Stimulated activated CD4-positive, alpha-beta T cell treated with anti-CD3 and anti-CD28 coated beads, Interleukin-2, amount 100 ng/mL, for 4 hours (primary cell): ENCODE measurements at places on chromosomes 6 and 20.
A peak's percentile ranks its signal among the peaks of the same experiment; 100 is the strongest.

GRCh38 chr6:87274660-87275274, 47.6 kb upstream of the SMIM8 start:
- no peak for DNase-seq

DNA sequence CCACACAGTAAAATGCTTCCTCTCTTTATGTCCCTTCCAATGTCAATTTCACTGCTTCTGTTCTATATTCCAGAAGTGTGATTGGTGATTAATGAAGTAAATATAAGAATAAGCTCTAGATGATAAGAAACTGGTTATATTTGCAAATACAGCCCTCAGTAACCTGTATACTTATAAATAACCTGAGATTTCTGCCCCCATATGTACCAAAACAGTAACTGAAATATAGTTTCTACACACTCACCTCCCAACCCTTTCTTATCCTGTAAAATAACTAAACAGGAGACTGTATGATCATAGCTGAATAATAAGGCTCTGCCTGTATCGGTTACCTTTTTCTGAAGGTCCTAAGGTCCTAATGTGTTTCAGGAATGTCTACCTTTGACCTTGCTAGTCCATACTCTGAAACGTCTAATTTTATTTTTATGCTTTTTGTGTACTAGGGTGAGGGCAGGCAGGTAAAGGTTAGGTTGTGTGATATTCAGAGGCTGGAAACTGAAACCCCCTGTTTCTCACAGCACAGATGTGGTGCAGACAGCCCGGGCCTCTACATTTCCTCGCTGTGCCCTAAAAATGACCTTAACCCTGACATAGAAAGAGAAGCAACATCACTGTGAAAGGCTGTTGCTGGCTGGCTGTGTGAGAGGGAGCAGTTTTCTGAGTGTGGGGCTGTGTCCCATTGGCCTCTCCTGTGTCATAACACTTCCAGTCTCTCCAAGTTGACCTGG, 378.8 kb downstream of the CENPW start:
- no peak for DNase-seq

GRCh38 chr6:142898927-142899895, 45.8 kb downstream of the HIVEP2 start:
- no peak for DNase-seq

DNA sequence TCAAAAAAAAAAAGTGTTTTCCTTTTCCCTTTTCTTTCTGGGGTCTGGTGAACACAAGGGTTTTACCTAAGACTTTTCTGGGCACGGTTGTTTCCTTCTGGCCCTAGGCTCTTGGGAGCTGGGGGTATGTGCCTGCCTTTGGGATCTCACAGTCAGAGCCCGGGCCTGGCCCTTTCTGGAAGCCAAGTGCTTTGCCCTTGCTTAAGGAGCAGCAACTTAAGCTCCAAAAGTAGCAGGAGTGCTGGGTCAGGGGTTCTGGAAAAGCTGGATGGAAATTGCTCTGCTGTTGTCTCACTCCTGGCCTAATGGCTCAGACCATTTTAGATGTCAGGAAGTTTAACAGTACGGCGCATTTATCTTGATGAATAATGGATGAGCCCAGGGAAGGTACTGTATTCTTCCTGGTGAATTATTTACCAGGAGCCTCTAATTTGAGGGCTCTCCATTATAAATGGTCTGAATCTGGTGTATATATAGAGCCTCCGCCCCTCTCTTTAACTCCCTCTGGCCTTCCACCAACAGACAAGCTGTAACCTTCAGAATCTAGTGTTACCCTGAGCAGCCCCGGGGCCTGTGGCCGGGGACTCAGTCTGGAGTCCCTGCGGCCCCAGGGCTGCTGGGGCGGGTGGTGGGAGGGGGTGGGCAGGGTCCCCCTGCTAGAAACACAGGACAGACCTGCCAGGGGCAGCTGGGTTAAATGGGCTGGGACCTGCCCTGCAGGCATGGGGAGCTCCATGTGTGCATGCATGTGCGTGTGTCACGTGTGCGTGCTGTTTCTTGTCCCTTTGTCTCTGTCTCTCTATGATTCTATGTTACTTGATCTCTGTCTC, 37.5 kb downstream of the PTK7 start:
- DNase-seq = no peak

DNA sequence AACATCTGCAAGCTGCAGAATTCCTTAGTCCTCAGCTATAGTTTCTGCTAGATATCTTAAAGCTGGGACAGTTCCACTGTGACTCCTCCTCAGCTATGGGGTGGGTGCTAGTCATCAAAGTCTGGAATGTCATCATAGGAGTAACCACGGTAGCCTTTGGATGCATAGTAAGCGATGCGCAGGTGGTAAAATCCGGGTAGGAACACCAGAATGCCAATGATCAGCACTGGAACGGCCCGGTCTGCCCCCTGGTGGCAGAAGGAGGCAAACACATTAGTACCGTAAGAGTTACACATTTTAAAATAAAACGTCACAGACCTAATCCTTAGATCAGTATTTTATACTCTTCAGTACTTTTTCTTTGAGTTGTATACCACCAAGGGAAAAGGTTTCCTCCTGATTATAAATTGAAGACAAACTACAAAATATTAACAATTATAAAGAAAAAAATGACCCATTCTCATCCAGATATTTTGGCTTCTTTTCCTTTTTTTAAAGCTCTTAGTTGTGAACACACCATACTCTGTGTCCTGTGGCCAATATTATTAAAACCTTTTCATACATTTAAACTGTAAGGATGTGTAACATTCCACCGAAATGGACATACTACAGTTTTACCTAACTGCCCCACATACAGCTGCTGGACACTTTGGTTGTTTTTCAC, 18.9 kb downstream of the PCNA start:
- peak; percentile 55 for DNase-seq

DNA sequence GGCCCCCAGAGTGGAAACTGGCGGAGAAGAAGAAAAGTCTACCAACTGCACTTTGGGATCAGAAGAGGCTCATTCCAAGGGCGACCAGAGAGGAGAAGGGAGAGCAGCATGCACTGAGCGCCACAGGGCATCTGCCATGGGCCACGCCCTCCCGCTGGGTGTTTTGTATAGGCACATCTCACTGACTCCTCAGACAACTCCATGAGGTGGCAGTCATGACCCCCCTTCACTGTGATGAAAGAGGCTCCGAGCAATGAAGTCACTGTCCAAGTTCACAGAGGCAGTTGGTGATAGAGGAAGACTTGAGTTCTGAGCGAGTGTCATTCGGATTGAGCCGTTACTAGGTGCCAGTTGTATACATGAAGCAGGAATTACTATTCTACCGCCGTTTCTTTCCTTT, 15.4 kb downstream of the BPIFB1 start:
- no peak for DNase-seq

GRCh38 chr6:74058606-74059005, 362.6 kb downstream of the CD109 start:
- DNase-seq = no peak

- no peak for DNase-seq
Observed at GRCh38 chr20:38920851-38921250, 5.4 kb upstream of the FAM83D start.

- no peak for DNase-seq
Observed at GRCh38 chr6:113595911-113596376, 261.2 kb upstream of the MARCKS start.

DNA sequence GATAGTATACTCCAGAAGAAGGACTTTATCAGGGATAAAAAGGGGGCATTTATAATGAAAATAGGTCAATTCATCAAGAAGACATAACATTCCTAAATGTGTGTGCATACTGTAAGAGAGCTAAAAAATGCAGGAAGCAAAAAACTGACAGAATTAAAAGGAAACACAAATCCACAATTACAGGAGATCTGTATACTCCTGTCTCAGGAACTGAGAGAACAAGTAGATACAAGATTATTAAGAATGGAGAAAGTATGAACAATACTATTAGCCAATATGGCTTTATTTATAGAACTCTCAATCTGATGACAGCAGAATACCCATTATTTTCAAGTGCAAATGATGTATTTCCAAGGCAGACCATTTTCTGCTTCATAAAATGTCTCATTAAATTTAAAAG, 167.7 kb upstream of the BMP5 start:
- no peak for DNase-seq

DNA sequence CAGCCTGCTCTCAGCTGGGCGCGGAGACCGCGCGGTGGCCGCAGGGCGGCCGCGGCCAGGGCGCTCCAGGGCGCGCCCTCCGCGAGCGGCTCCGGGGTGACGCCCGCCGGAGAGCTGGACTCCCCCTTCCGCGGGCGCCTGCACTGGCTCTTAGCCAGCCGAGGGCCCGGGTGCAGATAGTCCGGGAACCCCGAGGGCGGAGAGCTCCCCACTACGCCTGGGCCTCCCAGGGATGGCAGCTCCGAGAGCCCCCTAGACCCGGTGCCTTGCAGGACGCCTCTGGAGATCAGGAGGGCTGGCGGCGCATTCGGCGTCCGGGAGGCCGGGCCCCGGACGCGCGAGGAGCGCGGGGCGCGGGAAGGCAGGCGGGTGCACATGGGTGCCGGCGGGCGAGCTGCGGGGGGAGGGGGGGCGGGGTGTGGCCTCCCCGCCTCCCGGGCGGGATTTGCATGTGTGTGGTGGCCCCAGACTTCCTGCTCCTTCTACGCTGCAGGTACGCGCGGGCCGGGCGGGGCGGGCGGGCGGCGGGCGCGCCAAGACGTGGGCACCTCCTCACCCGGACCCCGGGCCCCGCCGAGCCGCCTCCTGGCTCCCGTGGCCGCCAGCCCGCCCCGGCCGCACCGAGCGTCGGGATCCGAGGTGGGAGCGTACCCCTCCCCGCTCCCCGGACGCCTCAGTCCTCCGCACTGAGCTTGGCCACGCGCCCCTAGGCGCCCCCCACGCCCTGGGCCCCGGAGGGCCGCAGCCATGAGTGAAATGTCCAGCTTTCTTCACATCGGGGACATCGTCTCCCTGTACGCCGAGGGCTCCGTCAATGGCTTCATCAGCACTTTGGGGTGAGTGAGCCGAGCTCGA, at the start of gene ITPR3:
TSS of gene ITPR3 (plus strand) at position 467 of the 855 bp plus-strand sequence. CDS start at position 748, 281 bp downstream.
- DNase-seq = peak; percentile 64

DNA sequence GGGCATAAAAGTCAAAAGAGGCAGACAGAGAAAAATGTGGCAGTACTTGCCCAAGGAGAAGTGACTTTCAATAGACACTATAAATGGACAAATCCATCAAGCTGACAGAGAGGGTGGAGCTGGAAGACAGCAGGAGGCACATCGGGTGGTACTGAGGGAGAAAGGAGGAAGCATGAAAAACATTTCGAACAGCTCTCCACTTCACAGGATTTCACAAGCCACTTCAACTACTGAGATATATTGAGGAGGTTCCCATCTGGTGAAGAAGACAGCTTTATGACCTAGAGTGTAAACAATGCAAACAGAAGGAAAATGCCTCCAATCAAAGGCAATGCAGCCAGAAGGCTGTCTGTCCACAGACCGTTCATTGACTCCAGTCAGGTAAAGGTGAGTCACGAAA, 259.4 kb upstream of the ECI2 start:
- DNase-seq = no peak

- DNase-seq = no peak
Observed at GRCh38 chr20:54995553-54995952, 520.2 kb downstream of the DOK5 start.

DNA sequence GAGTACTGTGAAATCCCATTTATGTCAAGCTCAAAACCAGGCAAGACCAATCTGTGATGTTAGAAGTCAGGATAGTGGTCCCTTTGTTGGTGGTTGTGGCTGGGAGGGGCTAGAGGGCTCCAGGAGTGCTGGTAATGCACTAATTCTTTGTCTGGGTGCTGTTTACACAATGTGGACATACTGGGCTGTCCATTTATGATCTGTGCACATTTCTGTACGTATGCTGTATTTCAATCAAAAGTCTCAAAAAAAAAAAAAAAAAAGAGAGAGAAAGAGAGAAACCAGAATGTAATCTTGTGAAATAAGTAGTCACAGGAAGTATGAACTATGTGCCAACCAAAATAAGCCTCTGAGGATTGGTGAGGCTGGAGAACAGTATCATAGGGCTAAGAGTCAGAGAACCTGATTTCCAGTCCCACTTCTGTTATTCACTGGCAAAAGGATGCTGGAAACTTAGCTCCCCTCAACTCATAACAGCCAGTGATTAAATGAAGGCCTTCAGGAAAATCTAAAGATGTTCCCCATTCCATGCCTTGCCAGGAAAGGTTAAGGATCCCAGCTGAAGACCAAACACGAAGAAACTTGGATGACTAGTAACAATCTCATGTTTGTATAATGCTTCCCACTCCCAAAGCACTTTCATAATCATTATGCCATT, 19.6 kb upstream of the TRAM2 start:
- no peak for DNase-seq
